ENCODE measurements at places on chromosomes 1 and 21. TPM values are rescaled to one million over a fixed set of nuclear protein-coding genes. Genes with fewer than 3 reads are reported as not detected.

Gene LMX1A
- total RNA-seq: not detected

- no peaks in the 10 kb centered on the region for H3K27me3 ChIP-seq
- H3K4me1 ChIP-seq: peaks cover 56% of the 10 kb centered on the region
Measured at GRCh38 chr1:167746988-167747655, 25.3 kb downstream of the MPZL1 start.

DNA sequence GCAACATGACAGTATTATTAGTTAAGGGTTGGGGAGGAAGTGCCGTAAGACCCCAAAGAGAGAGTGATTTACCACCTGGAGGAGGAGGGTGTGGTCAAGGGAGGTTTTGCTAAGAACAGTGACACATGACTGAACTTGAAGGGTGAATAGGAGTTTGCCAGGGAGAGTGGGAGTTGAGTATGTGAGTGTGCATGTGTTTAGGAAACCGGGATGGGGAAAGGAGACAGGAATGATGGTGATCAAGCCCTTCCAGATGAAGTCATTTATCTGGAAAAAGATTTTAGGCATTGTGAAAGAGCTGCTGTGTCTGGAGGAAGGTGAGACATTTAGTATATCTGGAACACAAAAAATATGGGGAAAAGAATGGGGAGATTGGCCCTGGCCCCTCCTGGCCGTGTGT lies 28.1 kb upstream of the IL10 start:
- H3K27me3 ChIP-seq: no peaks in the 10 kb centered on the region
- no peak overlapping the region for H3K4me3 ChIP-seq
- no peak for DNase-seq
- no peak overlapping the region for H3K27ac ChIP-seq

Gene DIP2A
- total RNA-seq: 47.7 TPM

Gene KISS1
- not detected for total RNA-seq

Gene NMNAT2
- total RNA-seq: 1.1 TPM

- H3K4me1 ChIP-seq: no peaks in the 10 kb centered on the region
- no peak overlapping the region for H3K27ac ChIP-seq
- no peak overlapping the region for H3K4me3 ChIP-seq
Measured at GRCh38 chr1:107649023-107649422, 316.0 kb downstream of the VAV3 start.

- no peak overlapping the region for H3K4me3 ChIP-seq
- H3K4me1 ChIP-seq: no peaks in the 10 kb centered on the region
- no peaks in the 10 kb centered on the region for H3K27me3 ChIP-seq
- H3K36me3 ChIP-seq: no peaks in the 10 kb centered on the region
- no peak overlapping the region for H3K27ac ChIP-seq
- no peak for DNase-seq
Measured at GRCh38 chr1:117760069-117760468, 154.2 kb downstream of the TENT5C start.

GRCh38 chr1:185775501-185775900 lies 41.3 kb downstream of the HMCN1 start:
- no peaks in the 10 kb centered on the region for H3K36me3 ChIP-seq
- no peak for DNase-seq
- no peaks in the 10 kb centered on the region for H3K4me1 ChIP-seq
- no peak overlapping the region for H3K4me3 ChIP-seq
- no peaks in the 10 kb centered on the region for H3K27me3 ChIP-seq

- H3K36me3 ChIP-seq: no peaks in the 10 kb centered on the region
- no peaks in the 10 kb centered on the region for H3K4me1 ChIP-seq
- no peaks in the 10 kb centered on the region for H3K27me3 ChIP-seq
- no peak overlapping the region for H3K4me3 ChIP-seq
- no peak for DNase-seq
Measured at GRCh38 chr1:106022312-106022902, 1034.1 kb upstream of the PRMT6 start.

Gene LMOD1
- 638 TPM for total RNA-seq

Gene SEMA4A
- total RNA-seq: 12.7 TPM

DNA sequence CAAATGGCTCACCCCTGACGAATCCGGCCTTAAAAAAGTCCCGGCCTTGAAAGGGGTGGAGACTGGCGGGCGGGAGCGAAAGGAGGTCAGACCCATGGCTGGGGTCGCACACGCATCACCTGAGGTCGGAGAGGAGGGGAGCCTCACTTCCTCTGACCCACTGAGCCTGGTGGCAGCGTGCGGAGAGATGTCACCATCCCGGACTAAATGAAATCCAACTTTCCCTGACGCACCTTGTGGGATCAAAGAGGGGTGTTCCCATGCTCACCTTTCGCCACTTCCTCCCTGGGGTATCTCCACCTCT lies 709 bp upstream of the SLC41A1 start:
- H3K27me3 ChIP-seq: no peaks in the 10 kb centered on the region
- H3K4me1 ChIP-seq: peaks cover 21% of the 10 kb centered on the region
- DNase-seq: peak; percentile 28
- H3K36me3 ChIP-seq: no peaks in the 10 kb centered on the region

Gene LEMD1
- total RNA-seq: not detected

Gene CRP
- total RNA-seq: not detected

Gene ILF2
- total RNA-seq: 81.8 TPM

- no peak for DNase-seq
- no peaks in the 10 kb centered on the region for H3K36me3 ChIP-seq
- no peaks in the 10 kb centered on the region for H3K4me1 ChIP-seq
- H3K27me3 ChIP-seq: no peaks in the 10 kb centered on the region
- H3K27ac ChIP-seq: no peak overlapping the region
Measured at GRCh38 chr1:76857973-76858372, 9.3 kb upstream of the ST6GALNAC5 start.

DNA sequence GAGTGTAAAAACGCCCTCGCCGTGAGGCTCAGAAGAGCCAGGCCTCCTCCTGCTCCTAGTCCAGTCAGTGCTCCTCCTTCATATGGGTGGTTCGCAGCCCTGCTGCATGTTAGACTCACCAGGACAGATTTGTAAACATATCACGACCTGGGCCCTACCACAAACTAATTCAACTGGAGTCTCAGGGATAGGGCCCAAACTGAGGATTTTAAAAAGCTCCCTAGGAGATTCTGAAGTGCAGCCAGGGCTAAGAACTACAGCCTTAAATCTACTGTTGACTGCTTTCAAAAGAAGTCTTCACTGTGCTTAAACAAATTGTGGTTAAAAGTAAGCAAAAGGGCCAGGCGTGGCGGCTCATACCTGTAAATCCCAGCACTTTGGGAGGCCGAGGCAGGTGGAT lies 57.0 kb downstream of the CAMTA1 start:
- DNase-seq: no peak
- H3K27ac ChIP-seq: no peak overlapping the region
- H3K27me3 ChIP-seq: no peaks in the 10 kb centered on the region
- no peak overlapping the region for H3K4me3 ChIP-seq

DNA sequence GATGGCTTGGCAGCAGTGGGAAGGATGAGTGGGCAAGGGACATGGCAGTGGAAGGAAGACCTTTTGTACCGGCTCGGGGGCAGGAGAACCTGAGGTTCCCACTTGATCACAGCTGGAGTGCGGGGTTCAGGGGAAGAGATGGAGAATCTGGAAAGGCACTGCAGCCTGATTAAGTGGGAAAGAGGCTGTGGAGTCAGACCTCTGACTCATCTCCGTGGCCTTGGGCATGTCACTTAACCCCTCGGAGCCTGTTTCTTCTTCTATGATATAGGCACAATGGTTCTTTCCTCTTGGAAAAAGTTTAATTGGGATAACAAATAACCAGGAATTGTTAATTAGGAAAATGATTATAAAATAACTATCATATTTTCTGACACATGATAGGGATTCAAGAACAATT lies 13.1 kb upstream of the TMEM61 start:
- H3K4me1 ChIP-seq: peaks cover 3% of the 10 kb centered on the region
- no peaks in the 10 kb centered on the region for H3K36me3 ChIP-seq
- no peak overlapping the region for H3K4me3 ChIP-seq

Gene FHAD1
- total RNA-seq: 4.4 TPM

Gene DDR2
- 133 TPM for total RNA-seq

DNA sequence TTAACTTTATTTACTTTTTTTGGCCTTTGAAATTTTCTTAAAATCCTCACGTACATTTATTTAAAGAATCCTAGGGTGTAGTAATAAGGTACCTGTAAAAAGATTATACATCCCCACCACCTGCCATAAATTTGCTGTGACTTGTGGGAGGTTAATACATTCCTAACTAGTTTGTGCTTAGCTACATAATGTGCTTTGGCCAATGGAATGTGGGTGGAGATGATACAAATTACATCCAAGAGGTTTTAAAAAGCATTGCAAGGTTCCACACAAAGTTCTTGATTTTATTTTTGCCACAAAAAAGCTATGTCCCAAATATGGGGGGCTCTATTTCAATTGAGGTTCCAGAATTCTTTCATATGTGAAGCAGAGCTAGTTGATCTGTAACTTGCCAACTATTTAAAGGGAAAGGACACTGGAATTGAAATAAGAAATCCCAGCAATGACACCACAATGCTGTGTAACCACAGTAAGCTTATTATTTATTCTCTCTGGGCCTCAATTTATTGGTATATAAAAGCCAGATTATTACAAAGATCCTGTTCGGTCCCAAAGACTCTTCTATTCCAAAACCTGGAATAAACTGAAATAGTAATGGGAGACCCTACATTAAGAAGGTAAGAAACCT lies 15.7 kb downstream of the ASPM start:
- peaks cover 11% of the 10 kb centered on the region for H3K4me1 ChIP-seq
- no peak overlapping the region for H3K27ac ChIP-seq

GRCh38 chr1:209767706-209768105 lies 11.9 kb downstream of the TRAF3IP3 start:
- no peak overlapping the region for H3K4me3 ChIP-seq
- no peaks in the 10 kb centered on the region for H3K36me3 ChIP-seq
- no peak for DNase-seq
- no peaks in the 10 kb centered on the region for H3K27me3 ChIP-seq

GRCh38 chr1:93964096-93964776 lies 55.0 kb upstream of the GCLM start:
- no peak overlapping the region for H3K4me3 ChIP-seq
- peaks cover 13% of the 10 kb centered on the region for H3K4me1 ChIP-seq
- H3K36me3 ChIP-seq: no peaks in the 10 kb centered on the region
- H3K27ac ChIP-seq: peak overlapping the region; percentile 33

DNA sequence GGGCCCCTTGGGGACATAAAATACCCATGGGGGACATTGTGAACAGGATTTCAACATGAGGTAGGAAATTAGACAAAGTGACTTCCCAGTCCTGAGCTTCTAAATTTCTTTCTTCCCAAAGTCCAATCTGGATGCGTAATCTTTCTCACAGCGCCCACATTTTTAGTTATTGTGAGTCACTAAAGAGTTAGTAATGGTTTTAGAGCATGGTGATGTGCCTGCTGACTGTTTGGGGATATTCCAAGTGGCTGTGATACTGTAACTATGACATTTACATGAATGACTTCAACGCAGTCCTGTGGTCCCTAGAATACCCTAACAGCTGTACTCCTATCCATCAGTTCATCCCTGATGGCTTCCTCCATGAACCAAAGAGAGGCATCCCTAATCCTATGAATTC lies 224.0 kb upstream of the COA6 start:
- DNase-seq: no peak
- no peaks in the 10 kb centered on the region for H3K27me3 ChIP-seq
- no peak overlapping the region for H3K27ac ChIP-seq
- no peaks in the 10 kb centered on the region for H3K36me3 ChIP-seq
- no peak overlapping the region for H3K4me3 ChIP-seq

GRCh38 chr1:199808110-199808870 lies 219.2 kb upstream of the NR5A2 start:
- DNase-seq: no peak
- no peaks in the 10 kb centered on the region for H3K36me3 ChIP-seq
- H3K27ac ChIP-seq: no peak overlapping the region
- H3K27me3 ChIP-seq: no peaks in the 10 kb centered on the region

Gene KRTAP10-5
- total RNA-seq: not detected

DNA sequence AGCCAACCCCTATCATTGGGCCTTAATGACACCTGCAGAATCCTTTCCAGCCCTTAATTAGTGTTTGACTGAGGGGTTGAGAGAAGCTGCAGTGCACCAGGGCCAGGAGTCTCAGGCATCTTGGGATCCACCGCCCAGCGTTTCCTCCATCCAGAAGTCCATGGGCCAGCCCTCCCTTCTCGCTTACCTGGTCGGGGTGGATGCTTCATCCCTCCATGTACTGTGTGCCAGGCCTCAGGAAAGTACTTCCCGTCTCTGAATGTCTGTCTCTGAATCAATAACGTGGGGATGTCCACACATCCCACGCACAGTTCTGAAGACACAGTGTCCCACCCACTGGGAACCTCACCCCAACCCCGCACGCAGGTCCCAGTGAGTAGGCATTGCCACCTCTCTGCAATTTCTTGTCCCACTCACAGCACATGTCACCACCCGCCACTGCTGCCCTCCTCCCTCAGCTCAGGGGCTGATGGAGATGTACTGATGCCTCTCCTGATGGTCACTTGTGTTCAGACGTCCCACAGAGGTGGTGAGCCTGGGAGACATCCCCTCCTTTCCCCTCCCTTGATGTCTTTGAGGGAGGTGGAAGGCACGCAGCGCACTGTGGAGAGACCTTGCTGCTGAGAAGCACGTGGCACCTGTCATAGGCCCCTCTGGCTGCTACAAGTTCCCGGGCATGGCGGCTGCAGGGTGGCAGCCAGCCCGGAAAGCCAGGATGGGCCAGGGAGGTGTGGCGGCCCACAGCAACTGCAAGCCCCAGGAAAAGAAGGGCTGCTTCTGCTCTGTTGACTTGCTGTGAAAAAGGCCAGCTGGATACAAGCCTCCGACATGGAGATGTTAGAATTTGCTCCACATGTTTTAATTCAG lies 29.4 kb upstream of the PRSS38 start:
- DNase-seq: no peak
- H3K27ac ChIP-seq: no peak overlapping the region
- peaks cover 12% of the 10 kb centered on the region for H3K4me1 ChIP-seq
- no peaks in the 10 kb centered on the region for H3K27me3 ChIP-seq
- no peaks in the 10 kb centered on the region for H3K36me3 ChIP-seq

- H3K27me3 ChIP-seq: no peaks in the 10 kb centered on the region
- no peak overlapping the region for H3K27ac ChIP-seq
- H3K4me1 ChIP-seq: no peaks in the 10 kb centered on the region
- no peak overlapping the region for H3K4me3 ChIP-seq
- no peaks in the 10 kb centered on the region for H3K36me3 ChIP-seq
- DNase-seq: no peak
Measured at GRCh38 chr1:63545780-63546179, 22.5 kb downstream of the EFCAB7 start.

DNA sequence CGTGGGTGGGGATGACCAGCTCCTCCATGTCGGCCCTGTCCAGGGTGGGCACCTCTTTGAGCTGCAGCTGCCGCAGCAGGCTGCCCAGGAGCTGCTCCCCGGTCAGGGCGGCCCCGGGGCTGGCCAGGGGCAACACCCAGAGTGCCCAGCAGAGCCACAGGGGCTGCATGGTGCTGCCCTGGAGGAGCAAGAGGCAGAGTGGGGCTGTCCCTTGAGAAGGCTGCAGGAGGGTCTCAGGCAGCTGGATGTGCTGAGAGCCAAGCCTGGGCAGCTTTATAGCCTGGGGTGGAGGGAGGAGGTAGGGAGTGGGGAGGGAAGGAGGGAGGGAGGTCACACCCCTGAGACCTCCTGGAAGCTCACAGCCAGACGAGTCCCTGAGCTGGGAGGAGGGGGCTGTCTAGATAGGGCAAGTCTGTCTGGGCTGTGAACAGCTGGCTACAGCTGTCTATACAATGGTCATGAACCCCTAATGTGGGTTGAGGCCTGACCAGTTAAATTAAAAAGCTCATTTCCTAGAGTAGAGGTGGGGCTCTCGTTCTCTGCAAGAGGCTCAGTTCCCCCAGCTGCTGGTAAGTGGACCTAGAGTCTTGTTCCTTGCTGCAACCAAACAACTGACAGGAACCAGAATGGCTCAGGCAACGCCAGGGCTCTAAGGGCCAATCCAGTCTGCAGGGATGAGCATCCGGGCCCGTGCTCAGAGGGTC lies at the start of gene LEFTY1:
Gene LEFTY1 (minus strand): TSS at position 249 of the 704 bp plus-strand sequence. CDS start 80 bp downstream, at position 169.
- no peak for DNase-seq
- H3K27ac ChIP-seq: no peak within 1 kb of the TSS
- H3K4me1 ChIP-seq: no peaks in the 10 kb centered on the region
- no peaks in the 10 kb centered on the region for H3K36me3 ChIP-seq

Gene SLC6A17
- 0.14 TPM for total RNA-seq

Measured in thoracic aorta (tissue), 2 donors.